HCEC 1CT (cell line): ENCODE measurements at places on chromosomes 6 and 20.

DNA sequence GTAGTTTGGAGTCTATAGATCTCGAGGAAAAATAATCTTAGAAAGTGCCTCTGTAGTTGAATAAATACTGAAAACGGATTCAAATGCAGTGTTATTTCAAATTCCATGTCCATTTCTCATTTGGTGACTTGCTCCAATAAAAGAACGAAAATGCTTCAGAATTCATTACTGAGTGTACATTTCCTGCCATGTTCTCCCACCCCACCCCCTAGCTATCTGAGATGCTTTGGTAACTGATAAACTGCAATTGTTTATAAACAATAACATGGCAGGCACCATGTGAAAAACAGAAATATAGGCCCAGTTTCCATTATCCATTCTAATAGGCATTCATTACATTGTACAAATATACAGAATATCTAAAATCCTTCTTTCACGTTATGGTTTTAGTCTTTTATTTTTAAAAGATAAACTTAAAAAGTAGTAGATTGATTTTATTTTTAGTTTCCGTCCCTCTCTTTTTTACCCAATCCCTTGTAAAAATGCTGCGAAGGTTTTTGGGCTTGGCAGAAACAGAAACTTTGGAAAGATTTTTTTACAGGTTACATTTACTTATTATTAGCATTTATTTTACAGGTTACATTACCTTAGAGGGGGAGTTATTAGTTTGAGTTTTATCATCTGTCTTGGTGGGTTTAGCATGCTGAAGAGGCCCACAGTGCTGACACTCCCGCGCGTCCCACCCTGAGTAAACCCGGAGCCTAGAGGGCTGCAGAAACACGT, 1.5 kb downstream of the FAM162B start:
- no peak for DNase-seq

- no peak for DNase-seq
Observed at GRCh38 chr20:25274481-25274880, 26.6 kb downstream of the PYGB start.

- DNase-seq, result no peak
Observed at GRCh38 chr20:17665756-17666155, 16.3 kb downstream of the RRBP1 start.

DNA sequence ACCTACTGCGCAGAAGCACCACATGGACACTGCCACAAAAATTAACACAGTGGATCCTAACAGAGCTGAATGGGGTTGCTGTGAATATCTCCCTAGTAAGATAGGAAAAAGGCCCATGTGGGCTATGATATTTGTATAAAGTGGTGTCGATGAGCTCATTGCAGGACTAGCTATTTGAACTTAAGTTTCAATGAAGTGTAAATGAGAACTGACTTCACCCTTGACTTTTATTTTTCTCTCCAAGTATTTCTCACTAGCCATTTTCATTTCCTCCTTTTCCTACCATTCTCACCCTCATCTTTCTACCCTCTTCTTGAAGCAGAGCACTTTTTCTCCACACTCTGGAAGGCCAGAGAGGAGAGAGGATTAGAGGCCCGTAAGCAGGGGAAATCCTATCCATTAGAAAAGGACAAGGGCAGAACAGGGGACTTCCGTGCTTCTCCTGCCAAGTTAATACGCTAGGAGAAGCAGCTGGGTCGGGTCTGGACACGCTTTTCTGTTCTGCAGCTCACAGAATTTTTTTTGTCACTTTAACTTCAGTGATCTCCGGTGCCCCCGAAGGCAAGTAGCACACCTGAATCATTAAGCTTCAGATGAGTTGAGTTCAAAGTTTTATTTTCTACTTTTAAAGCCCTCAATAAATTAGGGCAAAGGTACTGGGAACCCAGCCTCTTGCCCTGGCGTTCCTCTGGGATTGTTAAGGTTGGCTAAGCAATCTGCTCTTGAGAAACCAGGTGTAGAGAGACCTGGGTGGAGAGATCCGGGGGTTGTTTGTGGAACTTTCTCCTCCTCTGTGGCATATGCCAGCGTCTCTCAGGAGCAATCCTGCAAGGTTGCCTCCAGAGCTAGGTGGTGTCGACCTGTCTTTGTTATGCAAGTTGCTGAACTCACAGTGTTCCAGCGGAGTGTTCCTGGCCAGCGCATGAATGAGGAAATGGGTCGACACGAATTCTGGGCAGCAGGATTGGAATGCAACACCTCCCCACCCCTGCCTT, 56.2 kb upstream of the ARID1B start:
- no peak for DNase-seq

DNA sequence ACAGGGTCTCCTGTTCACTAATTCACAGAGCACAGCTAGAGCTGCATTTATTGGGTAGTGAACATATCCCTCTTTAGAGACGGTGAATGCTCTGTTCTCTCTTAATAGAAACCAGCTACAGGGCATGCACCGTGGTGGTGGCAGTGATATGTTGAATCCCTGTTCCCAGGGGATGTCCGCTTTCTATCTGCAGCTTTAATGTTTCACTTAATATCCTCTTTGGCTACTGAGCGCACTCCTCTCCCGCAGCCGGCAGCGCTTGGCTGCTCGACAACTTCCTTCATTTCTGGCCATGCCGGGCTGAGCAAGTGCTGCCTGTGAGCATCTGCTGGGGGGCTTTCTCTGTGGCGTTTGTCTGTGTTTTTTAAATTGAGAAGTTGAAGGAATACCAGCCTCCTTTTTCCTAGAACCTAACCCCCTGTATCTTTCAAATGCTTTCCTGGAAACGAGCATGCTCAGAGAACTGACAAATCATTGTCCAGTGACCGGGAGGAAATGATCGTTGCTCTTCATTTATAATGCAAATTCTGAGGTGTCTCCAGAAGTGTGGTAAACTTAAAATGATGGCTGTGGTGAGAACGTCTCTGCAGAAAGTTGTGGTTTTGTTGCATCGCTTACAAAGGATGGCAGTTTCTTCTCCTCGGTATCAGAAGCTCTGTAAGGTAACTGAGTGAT, 297.9 kb downstream of the UTRN start:
- peak; percentile 19 for DNase-seq

DNA sequence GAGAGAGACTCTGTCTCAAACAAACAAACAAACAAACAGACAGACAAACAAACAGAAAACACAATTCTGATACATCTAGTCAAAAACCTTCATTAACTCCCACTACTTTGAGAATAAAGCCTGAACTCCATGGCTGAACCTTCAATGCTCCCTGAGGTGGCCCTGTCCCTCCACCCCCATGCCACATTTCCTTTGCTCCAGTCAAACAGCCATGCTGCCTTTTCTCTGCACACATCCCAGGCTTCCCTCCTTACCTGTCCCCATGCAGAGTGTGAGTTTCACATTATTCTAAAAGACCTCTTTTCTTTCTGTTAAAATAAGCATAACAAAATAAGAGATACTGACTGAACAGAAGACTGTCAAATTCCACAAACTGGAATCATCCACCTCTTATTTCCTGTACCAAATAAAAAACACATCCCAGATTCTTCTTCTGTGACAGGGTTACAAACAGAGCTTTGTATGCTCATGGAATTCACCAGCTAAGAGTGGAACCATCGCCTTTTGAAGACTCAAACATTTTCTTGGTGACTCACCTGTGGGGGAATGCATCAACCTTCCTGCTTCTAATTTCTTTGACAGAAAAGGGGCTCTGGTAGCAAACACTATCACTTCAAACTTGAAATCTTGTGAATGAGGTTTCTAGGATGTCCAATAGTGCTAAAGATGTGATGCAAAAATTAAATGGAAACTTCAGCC, 71.0 kb upstream of the SLC22A16 start:
- DNase-seq, result peak; percentile 75

- DNase-seq, result no peak
Observed at GRCh38 chr6:9140951-9141460, 705.7 kb upstream of the SLC35B3 start.

GRCh38 chr6:143592335-143592734, 80.8 kb upstream of the FUCA2 start:
- peak; percentile 23 for DNase-seq

GRCh38 chr6:15077961-15078360, 167.9 kb upstream of the JARID2 start:
- DNase-seq, result no peak

DNA sequence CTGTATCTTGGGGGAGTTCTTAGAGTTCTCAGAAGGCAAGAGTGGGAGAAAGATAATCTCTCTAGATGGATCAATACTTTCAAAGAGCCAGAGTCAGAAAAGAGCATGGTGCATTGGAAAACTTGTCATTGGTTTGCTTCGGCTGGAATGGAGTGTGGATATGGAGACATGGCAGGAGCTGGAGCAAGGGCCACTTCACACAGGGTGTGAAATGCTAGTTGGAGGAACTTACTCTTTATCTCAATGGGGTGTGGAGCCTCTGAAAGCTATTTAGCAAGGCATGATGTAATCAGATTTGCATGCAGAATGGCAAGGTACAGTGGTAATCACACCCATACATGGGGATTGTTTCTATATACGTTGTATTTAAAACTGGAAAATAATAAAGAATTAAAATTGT, 31.5 kb upstream of the PAQR8 start:
- no peak for DNase-seq

GRCh38 chr20:45047581-45048119, 53.3 kb downstream of the KCNS1 start:
- DNase-seq, result no peak

- DNase-seq, result no peak
Observed at GRCh38 chr6:144410059-144410458, 124.9 kb downstream of the UTRN start.

- DNase-seq, result no peak
Observed at GRCh38 chr20:61105395-61105794, 146.7 kb upstream of the CDH4 start.

GRCh38 chr6:77010931-77011542, 452.3 kb downstream of the HTR1B start:
- DNase-seq, result no peak

- no peak for DNase-seq
Observed at GRCh38 chr20:19427913-19428312, 215.5 kb downstream of the SLC24A3 start.

GRCh38 chr20:34403908-34404307, 40.8 kb downstream of the ITCH start:
- no peak for DNase-seq

GRCh38 chr6:129567374-129567773, 142.6 kb downstream of the ARHGAP18 start:
- peak; percentile 39 for DNase-seq

DNA sequence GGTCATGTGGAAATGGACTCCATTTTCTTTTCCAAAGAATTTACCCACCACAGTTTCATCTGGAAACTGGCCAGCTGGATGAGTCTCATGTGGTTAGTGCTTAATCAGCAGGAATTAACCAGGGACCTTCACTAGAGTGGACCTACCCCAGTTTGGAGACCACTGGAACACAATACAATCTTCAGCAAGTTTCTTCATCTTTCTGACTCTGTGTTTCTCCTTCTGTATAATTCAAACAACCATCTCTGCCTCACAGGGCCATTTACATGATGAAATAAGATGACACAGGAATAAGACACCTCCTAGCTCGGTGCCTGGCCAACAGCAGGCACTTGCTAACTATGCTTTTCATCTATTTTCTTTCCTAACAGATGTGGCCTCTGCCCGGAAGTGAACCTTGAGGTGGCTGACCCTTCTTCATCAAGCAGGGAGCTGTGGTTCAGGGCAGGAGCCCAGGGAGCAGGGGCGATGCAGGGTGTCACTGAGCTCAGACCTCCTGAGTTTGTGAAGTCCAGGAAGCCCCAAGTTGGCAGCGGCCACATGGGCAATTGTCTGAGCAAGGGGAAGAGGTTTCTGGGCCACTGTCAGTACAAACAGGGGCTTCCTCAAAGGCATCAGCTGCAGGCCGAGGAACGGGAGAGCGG, 98.8 kb downstream of the SOD2 start:
- peak; percentile 35 for DNase-seq

DNA sequence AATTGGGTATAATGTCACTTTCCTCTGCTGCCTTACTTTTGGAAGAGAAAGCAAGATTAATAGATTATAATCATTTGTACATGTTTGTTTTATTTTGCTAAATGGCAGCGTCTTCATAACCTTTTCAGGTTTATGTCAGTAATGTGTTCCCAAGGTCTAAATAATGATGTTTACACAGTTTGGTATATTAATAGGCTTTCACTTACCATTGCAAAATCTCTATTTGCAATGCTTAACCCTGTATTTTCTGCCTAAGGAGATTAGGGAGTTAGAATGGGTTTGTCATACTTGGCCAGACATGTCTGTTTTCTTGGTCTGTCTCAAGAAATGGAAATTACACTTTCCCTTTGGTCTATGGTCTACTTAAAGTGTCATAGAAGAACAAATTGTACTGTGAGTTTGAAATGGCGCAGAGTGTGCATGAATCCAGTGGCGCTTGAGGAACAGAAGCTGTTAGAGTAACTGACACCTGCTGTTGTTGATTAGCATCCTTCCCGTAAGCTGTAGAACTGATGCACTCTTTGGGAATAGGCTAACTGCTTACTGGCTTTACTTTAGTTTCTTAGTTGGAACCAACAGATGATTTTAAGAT, 261.1 kb downstream of the SAMD5 start:
- no peak for DNase-seq

DNA sequence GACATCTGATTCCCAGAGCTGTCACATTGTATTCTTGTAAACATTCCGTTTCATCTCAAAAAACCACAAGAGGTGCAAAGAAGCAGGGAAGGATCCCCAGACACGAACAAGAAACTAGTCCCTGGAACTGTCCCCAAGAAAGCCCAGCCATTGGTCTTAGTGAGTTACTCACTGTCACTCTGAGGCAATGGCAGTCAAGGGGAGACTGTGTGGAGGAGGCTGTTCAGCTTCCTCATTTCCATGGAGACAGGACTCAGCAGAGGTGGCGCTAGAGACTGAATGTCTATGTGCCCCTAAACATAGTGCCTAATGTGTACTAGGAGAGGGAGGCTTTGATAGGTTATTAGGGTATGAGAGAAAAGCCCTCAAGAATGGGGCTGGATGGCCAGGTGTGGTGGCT, 11.1 kb downstream of the ULBP1 start:
- no peak for DNase-seq

DNA sequence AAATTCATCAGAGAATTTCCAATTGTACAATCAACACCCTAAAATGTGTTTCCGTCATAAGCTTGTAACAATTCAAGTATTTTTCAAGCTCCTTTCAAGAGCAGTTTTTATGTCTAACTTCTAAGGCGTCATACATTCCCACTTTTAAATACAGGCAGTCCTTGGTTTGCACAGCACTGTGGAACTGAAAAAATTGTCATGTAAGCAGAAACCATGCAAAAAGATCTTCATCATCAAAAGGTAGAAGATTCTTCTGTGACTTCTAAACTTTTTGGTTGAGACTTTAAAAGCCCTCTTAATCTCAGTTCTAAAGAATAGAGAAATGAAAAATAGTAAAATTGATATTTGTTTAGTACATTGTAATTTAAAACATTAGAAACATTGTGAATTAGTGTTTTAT, 315.6 kb downstream of the TPBG start:
- DNase-seq, result no peak

DNA sequence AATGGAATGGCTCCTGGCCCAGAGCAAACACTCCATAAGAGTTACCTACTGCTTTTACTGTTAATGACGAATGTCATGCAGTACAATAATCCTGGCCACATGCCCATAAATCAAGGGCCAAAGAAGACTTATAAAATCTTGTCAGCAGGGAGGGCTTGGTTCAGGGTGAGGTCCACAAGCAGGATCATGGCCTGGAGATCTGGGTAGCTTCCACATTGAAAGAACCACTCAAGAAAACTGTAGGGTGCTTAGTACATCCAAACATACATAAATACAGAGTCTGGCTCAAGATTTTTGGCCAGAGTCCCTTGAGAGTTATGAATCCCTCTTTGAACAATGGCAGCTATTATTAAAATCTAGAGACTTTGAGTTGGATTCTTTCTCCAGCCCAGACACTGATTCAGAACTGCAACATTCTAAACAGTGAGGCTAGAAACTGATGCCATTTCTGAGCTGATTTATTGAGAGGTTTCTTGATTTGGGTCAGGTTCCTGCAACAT, 188.7 kb downstream of the CDC5L start:
- no peak for DNase-seq
